ENCODE measurements at places on chromosomes 5 and 9. TPM values are rescaled to one million over a fixed set of nuclear protein-coding genes. Genes with fewer than 3 reads are reported as not detected.

Gene UBQLN1
- 108 TPM for total RNA-seq

DNA sequence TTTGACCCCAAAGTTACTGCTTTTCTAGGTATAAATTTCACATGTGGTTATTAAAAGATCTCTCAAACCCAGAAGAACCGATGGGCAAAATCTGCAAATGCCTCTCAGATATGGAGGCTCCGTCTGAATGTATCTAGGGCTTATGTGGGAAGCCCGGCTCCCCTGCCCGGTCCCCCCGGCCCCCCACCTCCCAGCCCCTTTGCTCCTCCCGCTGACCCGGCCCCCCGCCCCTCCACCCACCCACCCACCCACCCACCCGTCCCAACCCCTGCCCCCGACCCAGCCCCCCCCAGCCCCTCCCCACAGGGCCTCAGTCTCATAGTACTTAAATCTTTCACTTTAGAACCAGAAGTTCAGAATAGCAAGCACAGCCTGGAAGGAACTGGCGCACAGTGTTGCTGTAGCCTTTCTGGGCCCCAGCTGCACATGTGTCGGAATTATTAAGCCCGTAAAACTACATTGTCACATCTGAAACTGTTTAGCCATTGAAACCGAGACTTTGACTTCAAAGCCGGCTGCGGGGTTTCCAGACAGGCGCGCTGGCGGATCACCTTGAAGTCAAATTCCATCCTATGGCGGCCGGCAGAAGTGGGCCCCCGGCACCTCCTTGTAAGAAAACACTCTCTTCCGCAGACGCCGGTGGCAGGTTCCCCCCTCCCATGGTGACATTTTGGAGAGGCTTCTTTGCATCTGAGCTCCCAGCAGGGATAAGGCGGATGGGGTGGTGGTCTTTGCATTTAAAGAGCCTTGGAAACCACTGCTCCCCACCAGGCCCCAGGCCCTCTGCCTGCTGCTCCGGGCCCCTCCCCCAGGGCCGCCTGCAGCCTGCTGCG, 12.8 kb downstream of the NKD2 start:
- DNase-seq, result no peak

DNA sequence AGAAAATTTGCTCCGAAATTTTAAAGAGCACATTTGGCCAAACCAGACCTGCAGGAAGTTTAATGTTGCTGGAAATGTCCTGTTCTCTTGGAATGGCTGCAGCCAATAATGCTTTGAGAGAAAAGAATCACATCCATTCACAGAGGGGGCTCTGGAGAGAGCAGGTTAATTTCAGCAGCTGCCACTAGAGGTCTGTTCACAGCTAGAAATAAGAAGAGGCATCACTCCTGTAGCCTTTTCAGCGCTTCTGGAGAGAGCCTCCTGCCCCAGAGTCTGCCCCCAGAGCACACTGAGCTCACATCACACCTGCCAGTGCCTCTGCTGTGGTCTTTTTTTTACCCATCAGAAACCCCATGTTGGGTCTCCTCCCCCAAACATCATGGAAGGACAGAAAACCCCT, 124.8 kb upstream of the RAD23B start:
- peak; percentile 3 for DNase-seq

DNA sequence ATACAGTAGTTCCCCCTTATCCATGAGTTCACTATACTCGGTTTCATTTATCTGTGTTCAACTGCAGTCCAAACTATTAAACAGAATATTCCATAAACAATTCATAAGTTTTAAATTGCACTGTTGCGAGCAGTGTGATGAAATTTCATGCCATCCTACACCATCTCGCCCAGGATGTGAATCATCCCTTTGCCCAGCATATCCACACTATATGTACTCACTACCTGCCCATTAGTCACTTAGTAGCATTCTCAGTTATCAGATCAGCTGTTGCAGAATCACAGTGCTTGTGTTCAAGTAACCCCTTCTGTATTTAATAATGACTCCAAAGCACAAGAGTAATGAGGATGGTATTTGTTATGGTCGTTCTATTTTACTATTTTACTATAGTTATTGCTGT, 51.5 kb downstream of the SHOC1 start:
- DNase-seq, result peak; percentile 47

DNA sequence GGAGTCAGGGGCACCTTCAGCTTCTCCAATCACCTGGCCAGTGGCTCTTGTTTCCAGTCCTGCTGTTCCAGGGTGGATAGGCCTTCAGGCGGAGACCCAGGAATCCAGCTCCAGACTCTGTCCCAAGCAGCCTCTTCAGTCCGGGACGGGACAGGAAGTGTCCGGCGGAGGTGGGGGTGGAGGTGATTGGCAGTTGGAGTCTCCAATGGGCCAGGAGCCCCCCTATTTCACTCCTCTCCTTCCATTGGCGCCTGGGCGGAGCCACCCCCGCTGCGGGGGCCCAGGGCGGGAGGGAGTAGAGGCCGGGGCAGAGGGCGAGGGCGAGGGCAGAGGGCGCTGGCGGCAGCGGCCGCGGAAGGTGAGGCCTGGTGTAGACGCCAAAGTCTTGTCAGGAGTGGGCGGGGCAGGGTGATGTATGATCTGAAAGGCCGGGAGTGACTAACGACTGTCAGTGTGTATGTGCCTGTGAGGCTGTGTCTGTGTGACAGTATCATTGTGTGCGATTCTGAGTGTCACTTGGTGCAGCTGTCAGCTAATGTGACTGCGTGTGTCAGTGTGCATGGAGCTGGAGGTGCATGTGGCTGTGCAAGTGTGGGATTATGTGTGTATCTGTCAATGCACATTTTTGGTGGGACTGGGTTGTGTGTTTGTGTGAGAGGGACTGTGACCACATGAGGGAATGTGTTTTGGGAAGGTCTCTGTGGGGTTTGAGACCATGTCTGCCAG, at the start of gene IL11RA:
TSS of gene IL11RA (plus strand) at position 310 of the 726 bp plus-strand sequence. CDS start 3,033 bp downstream, outside the sequence.
- DNase-seq, result peak; percentile 68

Gene INSL6
- total RNA-seq, result not detected

Gene IFNA21
- total RNA-seq, result not detected

GRCh38 chr5:39765366-39765765, 340.6 kb upstream of the DAB2 start:
- DNase-seq, result no peak

GRCh38 chr5:100706776-100707175, 171.6 kb downstream of the FAM174A start:
- DNase-seq, result no peak

DNA sequence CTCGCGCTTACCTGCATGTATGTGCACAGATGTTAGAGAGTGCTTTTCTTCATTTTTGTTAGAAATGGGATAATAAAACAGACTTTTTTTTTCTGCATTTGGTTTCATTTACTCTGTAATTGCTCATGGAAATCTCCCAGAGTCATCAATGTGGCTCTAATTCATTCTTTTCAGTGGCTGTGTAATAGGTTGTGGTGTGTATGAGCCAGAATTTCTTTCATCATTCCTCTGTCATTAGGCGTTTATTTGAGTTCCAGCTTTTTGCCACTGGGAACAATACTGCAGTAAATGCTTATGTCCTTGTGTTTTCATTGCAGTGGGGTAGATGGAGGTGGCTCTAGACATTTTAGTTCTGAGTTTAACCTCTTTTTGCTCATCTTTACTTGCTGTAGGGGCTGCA, 118.9 kb downstream of the NXNL2 start:
- no peak for DNase-seq

DNA sequence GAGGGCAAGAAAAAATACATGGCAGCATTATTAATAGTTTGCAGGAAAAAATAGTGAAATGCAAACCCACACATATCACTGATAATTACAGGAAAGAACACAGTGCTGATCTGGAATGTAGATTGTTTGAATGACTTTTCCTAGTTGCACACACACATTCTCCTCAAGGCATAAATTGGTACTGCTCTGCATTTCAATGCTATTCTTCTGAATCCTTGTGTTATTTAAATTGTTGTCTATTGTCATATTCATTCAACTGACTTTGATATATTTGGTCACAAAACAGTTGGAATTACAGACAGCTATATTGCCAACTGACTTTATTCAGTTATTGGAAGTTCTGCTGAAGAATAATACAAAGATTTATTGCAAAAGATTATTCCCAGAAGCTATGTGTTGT, 139.5 kb downstream of the CDH10 start:
- DNase-seq, result no peak

Gene TEK
- total RNA-seq, result not detected

- no peak for DNase-seq
Measured at GRCh38 chr9:77881111-77881510, 150.5 kb downstream of the GNAQ start.

Gene TAF11L13
- total RNA-seq, result not detected

DNA sequence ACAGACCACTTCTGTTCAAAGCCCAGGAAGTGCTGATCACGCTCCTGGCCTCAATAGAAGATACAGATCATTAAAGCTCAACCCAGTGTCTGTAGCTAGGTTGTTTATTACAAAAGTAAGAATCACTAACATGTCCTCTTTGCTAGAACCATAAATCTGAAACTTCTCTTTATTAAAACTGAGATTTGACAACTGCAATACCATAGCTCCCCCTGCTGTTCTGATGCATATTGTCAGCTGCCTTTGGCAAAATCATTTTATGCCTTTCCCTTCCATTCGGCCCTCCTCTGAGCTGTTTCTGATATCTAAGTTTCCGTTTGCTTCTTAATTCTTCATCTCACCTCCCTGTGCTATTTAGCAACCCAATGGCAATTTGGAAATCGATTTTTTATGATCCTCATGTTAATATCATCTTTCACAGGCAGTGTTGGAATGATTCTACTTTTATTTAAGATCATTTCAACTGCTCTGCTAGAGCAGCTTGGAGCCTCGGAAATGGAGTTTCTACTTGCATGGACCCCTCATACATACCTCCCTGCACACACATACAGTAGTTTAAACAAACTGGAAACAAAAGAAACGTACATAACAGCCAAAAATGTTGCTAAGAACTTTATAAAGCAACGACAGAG, 998.8 kb downstream of the MAT2B start:
- peak; percentile 68 for DNase-seq

DNA sequence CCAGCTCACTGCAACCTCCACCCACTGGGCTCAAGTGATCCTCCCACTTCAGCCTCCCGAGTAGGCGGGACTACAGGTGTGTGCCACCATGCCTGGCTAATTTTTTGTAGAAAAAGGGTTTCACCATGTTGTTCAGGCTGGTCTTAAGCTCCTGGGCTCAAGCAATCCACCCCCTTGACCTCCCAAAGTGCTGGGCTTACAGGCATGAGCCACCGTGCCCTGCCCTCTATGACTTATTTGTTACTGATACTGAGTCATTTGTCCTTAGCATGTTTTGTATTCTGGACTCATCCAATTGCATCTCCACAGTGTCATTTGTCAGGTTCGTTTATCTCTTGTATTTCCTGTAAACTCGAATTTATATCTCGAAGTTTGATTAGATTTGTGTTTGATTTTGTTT, 2.7 kb upstream of the ITK start:
- DNase-seq, result no peak

GRCh38 chr5:65928322-65928752, 2.0 kb downstream of the ERBIN start:
- DNase-seq, result no peak

- no peak for DNase-seq
Measured at GRCh38 chr9:95822583-95823431, 52.7 kb upstream of the ERCC6L2 start.

Gene TSSK1B
- not detected for total RNA-seq

- peak; percentile 79 for DNase-seq
Measured at GRCh38 chr5:170681013-170681433, 102.5 kb upstream of the GABRP start.

- DNase-seq, result peak; percentile 50
Measured at GRCh38 chr5:151448038-151448985, 909 bp downstream of the SLC36A1 start.

GRCh38 chr9:14441976-14442651, 128.2 kb upstream of the NFIB start:
- DNase-seq, result no peak

Gene GABRA6
- not detected for total RNA-seq

GRCh38 chr5:40204144-40204543, 475.6 kb upstream of the PTGER4 start:
- no peak for DNase-seq

Data from Calu3 (cell line).